ENCODE measurements at places on chromosomes 16 and 17. TPM values are rescaled to one million over a fixed set of nuclear protein-coding genes. Genes with fewer than 3 reads are reported as not detected.

ARHGDIG gene
- 0.97 TPM for total RNA-seq

TOM1L2 gene
- total RNA-seq, result 60.8 TPM

GGT6 gene
- not detected for total RNA-seq

CDH8 gene
- total RNA-seq, result 1.6 TPM

KRT25 gene
- not detected for total RNA-seq

HAS3 gene
- 0.88 TPM for total RNA-seq
